Vagina (tissue), 2 donors: ENCODE measurements at places on chromosomes 2 and 18. TPM values are rescaled to one million over a fixed set of nuclear protein-coding genes. Genes with fewer than 3 reads are reported as not detected.

KCNS3 gene
- total RNA-seq, result 20.1 TPM

HNMT gene
- 18.9 TPM for total RNA-seq

RAB6C gene
- total RNA-seq, result not detected

TMSB10 gene
- total RNA-seq, result 2,211 TPM

DNA sequence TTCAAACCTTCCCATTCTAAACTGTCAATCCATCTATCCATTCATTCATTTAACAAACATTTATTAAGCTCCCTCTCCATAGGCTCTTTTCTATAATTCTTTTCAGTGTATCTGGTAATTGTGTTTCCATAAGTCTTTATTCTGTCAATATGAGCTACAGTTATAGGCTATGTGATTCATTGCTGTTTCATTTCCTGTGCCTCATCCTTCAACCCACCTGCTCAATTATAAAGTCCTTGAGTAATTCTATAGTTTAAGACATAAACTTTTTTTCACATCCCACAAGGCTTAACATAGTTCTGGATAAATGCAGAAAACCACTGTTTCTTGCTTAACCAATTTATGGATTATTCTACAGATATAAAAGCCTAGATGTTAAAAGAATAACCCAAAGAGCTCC lies 84.2 kb upstream of the PIK3C3 start:
- no peaks in the 10 kb centered on the region for H3K27me3 ChIP-seq
- DNase-seq, result no peak
- no peaks in the 10 kb centered on the region for H3K4me1 ChIP-seq
- H3K27ac ChIP-seq, result no peak overlapping the region
- no peak overlapping the region for H3K4me3 ChIP-seq

DNA sequence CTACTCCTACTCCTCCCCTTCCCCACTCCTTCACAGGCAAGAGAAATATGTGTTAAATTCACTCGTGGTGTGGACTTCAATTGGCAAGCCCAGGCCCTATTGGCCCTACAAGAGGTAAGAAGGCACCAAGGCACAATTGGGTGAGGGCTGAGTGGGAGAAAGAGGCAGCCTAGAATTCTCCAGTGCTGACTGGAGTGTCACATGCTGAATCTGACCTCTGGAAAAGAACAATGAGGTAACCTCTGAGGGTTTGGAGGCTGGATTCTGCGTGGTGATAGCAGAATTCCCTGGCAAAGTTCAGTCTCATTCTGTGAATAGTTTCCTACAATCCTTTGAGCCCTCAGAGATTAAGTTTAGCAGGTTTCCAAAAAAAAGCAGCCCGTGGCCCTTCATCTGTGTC lies 6.9 kb downstream of the CENPA start:
- DNase-seq, result no peak
- no peak overlapping the region for H3K4me3 ChIP-seq
- H3K27ac ChIP-seq, result no peak overlapping the region
- no peaks in the 10 kb centered on the region for H3K27me3 ChIP-seq

DNA sequence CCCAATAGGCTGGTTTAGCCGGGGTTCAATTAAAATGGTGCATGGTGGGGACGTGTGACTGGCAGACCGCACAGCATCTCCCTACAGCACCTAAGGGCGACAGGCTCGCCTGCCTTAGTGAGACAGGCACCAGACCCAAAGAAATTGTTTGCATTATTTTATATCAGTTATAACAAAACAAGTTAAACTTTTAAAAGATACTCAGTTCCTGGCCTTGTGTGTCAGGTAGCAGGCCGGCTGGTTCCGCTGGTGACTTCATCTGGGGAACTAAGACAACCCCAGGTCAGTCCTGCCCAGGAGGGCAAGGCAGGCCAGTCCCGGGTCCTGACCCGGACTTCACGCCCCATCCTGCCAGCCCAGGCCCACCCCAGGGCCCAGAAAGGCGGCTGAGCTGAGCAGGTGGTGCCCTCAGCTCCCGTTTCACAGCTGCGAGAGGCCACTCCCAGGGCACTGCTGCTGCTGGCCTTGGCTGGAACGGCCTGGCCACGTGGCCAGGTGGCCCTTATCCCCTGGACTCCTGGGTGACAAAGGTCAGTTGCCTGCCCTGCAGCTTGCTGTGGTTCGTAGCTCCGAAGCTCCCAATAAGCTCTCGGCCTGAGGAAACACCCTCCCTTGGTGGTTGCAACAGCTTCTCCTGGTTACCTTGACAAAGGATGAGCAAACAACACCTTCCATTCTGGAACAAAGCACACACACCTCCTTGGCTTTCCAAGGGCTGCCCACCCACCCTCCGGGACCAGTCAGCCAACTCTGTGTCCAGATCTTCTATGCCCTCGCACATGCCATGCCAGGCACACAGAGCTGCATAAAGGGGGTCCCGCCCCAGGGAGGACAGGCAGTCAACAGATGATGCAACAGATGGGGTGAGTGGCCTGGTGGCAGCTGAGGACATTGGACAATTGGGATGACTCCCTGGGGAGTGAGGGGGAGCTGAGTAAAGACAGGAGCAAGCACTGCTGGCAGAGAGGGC lies 11.3 kb upstream of the AGXT start:
- H3K36me3 ChIP-seq, result no peaks in the 10 kb centered on the region
- no peak for DNase-seq
- no peak overlapping the region for H3K27ac ChIP-seq
- no peak overlapping the region for H3K4me3 ChIP-seq
- H3K4me1 ChIP-seq, result no peaks in the 10 kb centered on the region

GRCh38 chr18:37450434-37451132 lies 115.0 kb downstream of the CELF4 start:
- H3K4me3 ChIP-seq, result no peak overlapping the region
- no peak overlapping the region for H3K27ac ChIP-seq
- no peak for DNase-seq
- H3K4me1 ChIP-seq, result no peaks in the 10 kb centered on the region

DNA sequence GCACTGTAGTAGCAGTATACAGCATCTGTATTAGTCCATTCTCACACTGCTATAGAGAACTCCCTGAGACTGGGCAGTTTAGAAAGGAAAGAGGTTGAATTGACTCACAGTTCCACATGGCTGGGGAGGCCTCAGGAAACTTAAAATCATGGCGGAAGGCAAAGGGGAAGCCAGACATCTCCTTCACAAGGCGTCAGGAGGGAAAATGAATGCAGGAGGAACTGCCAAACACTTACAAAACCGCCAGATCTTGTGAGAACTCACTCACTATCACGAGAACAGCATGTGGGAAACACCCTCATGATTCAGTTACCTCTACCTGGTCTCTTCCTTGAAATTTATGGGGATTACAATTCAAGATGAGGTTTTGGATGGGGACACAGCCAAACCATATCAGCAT lies 25.4 kb downstream of the MAP4K4 start:
- no peak overlapping the region for H3K27ac ChIP-seq
- no peaks in the 10 kb centered on the region for H3K36me3 ChIP-seq
- no peaks in the 10 kb centered on the region for H3K27me3 ChIP-seq
- H3K4me3 ChIP-seq, result no peak overlapping the region
- no peak for DNase-seq

DNA sequence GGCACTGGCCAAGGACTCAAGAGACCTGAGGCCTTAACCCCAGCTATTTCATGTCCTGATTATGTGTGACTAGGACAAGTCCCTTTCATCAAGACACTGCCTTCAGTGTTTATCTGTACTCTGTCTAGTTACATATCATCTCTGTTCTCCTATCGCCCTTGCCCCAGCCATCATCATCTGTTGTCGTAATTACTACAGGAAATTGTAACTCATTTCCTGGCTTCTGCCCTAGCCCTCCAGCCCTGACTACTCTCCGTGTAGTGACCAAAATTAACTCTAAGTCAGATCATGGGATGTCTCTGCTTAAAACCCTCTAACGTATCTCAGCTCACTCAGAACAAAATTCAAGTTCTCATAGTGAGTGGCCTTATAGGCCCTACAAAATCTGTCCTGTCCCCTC lies 49.3 kb upstream of the LAPTM4A start:
- no peak overlapping the region for H3K4me3 ChIP-seq
- DNase-seq, result no peak
- H3K4me1 ChIP-seq, result peaks cover 5% of the 10 kb centered on the region

DNA sequence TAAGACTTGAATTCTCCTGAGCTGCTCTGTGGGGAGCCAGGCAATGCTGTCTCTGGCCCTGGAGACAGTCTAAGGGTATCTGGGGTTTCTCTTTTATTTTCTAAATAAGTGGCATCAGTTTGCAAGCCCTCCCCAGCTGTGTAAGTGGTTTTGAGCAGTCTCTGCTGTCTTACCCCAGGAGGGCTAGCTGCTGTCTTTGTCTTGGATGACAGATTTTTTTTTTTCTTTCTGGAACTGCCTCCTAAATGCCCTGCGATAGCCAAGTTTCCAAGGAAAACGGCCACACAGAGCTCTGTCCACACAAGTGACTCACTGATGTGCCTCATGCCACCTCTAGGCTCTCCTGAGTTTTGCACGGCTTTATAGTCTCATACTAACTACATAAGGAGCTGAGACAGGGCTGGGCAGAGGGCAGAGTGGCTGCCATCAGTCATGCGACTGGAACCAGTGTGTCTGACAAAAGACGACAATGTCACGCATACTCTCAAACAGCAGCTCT lies 37.2 kb upstream of the THOC1 start:
- DNase-seq, result no peak
- no peak overlapping the region for H3K4me3 ChIP-seq
- H3K4me1 ChIP-seq, result no peaks in the 10 kb centered on the region
- H3K36me3 ChIP-seq, result no peaks in the 10 kb centered on the region

GRCh38 chr18:55119434-55119833 lies 160.2 kb upstream of the CCDC68 start:
- H3K4me3 ChIP-seq, result no peak overlapping the region
- H3K36me3 ChIP-seq, result no peaks in the 10 kb centered on the region
- H3K4me1 ChIP-seq, result peaks cover 19% of the 10 kb centered on the region

DNA sequence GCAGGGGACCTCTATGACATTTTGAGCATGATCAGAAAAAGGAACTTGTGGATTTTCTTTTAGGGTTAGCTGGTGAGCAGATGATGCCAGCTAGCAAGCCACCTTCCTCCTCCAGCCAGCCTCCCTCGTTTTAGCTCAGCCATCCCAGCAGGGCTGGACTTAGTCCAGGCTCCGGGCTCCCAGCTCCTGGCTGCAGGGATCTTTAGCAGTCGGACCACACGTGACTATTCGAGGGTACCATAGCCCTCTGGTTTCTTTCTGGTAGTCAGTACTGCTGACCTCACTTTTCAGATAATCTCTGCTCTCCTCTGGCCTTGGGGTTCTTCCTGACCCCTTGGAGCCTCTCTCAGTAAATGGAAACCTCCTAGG lies 31.8 kb downstream of the NCK2 start:
- H3K27ac ChIP-seq, result no peak overlapping the region
- peaks cover 76% of the 10 kb centered on the region for H3K4me1 ChIP-seq
- H3K4me3 ChIP-seq, result no peak overlapping the region
- no peaks in the 10 kb centered on the region for H3K27me3 ChIP-seq
- H3K36me3 ChIP-seq, result no peaks in the 10 kb centered on the region

DNA sequence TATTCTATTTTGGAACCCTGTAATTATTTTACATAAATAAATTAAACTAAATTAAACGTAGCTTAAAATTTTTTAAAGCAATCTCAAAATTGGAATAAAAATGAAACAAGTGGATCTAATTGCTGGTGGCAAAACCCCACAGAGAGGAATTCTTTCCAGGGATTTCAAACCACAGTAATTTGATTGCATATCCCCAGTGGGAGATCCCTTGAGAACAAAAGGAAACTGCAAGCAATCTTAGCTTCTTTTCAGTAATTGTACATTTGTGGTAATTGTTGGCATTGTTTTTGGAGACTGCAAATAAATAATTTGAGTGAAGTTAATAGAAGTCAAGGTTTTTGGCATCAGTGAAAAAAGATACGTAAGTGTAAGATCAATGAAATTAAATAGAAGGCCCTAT lies 58.7 kb upstream of the MYCN start:
- H3K27ac ChIP-seq, result no peak overlapping the region
- DNase-seq, result no peak
- H3K27me3 ChIP-seq, result no peaks in the 10 kb centered on the region
- H3K4me1 ChIP-seq, result no peaks in the 10 kb centered on the region
- no peaks in the 10 kb centered on the region for H3K36me3 ChIP-seq

DNA sequence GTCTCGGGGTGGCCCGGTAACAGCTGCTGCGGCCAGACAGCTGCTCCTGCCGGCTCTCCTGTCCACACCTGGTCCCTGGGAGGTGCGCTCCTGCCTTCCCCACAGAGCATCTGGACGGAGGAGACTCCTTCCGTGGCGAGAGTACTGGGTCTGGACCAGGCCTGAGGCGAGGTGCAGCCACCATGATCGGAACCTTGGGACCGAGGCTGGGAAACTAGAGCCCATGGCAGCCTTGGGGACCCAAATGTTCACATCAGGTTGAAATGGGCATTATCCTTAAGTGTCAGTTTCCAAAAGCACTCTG lies 628 bp downstream of the GIGYF2 start:
- DNase-seq, result no peak
- no peaks in the 10 kb centered on the region for H3K27me3 ChIP-seq

DNA sequence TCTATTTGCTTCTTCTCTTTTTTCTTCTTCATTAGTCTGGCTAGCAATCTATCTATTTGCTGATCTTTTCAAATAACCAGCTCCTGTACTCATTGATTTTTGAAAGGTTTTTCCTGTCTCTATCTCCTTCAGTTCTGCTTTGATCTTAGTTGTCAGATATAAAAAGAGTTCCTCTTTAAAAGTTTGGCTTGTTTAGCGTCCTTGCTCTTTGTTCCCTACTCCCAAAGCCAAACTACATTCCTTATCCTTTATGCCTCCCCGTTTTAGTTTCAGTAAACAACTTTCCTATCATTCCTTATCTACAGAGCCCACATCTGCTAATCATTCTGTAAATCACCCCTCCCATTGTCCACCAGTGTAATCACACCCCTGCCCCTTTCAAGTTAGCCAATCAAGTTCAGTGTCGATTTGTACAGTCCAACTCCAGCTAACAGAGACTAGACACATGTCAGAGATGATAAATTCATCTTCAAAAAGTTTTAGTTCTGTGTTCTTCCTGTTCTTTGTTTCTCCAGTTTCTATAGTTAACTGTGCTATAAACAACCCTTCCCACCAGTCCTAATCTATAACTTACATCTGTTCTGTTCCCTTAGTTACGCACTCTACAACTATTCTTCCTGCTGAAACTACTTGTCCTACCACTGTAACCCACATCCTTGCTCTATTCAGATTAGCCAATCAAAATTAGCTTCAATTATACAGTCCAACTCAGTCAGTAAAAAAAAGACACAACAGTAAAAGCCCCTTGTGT lies 44.4 kb downstream of the TFPI start:
- no peak overlapping the region for H3K27ac ChIP-seq
- H3K27me3 ChIP-seq, result no peaks in the 10 kb centered on the region
- no peak for DNase-seq
- no peaks in the 10 kb centered on the region for H3K36me3 ChIP-seq
- no peak overlapping the region for H3K4me3 ChIP-seq

DNA sequence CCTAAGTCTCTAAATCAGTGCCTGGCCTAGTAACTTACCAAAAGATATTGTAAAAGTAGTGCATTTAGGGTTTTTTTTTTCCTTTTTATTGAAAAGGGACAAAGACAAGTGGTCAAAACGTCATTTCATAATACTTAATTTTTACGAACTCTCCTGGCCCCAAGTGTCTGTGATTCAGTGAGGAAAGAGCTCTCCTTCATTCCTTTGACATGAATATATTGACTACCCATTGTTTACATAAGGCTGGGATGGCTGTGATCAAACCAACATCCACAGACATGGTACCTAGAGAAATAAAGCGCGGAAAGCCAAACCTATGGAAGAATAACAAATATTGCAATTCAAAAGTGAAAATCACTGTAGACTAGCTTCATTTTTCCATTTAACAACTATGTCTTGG lies 198.4 kb downstream of the BABAM2 start:
- H3K4me1 ChIP-seq, result peaks cover 37% of the 10 kb centered on the region
- peak overlapping the region; percentile 52 for H3K27ac ChIP-seq
- H3K36me3 ChIP-seq, result no peaks in the 10 kb centered on the region
- no peak overlapping the region for H3K4me3 ChIP-seq
